ENCODE measurements at places on chromosomes 7 and 10. TPM values are rescaled to one million over a fixed set of nuclear protein-coding genes. Genes with fewer than 3 reads are reported as not detected.

The TET1 gene
- 0.68 TPM for total RNA-seq

DNA sequence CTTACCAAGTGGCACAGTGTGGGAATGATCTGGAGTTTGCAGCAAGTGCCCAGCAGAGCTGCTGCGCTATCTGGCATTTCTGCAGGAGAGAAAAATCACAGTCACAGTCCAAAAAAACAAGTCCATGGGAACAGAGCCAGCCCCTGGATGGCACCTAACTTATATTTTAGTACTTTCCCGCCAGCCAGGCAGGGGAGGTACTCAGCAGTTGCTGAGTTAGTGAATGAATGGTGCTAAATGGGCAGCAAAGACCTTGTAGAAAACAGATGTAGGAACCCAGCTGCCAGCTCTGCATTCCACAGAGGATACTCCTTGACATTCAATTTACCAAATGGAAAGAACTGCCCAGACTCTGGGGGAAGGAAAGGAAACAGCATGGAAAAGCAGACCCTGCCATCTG, 54.5 kb downstream of the GSDME start:
- no peak for DNase-seq
- no peak overlapping the region for H3K4me3 ChIP-seq
- no peaks in the 10 kb centered on the region for H3K4me1 ChIP-seq
- H3K36me3 ChIP-seq: no peaks in the 10 kb centered on the region
- no peaks in the 10 kb centered on the region for H3K27me3 ChIP-seq
- no peak overlapping the region for H3K27ac ChIP-seq

The EBLN1 gene
- total RNA-seq: not detected

DNA sequence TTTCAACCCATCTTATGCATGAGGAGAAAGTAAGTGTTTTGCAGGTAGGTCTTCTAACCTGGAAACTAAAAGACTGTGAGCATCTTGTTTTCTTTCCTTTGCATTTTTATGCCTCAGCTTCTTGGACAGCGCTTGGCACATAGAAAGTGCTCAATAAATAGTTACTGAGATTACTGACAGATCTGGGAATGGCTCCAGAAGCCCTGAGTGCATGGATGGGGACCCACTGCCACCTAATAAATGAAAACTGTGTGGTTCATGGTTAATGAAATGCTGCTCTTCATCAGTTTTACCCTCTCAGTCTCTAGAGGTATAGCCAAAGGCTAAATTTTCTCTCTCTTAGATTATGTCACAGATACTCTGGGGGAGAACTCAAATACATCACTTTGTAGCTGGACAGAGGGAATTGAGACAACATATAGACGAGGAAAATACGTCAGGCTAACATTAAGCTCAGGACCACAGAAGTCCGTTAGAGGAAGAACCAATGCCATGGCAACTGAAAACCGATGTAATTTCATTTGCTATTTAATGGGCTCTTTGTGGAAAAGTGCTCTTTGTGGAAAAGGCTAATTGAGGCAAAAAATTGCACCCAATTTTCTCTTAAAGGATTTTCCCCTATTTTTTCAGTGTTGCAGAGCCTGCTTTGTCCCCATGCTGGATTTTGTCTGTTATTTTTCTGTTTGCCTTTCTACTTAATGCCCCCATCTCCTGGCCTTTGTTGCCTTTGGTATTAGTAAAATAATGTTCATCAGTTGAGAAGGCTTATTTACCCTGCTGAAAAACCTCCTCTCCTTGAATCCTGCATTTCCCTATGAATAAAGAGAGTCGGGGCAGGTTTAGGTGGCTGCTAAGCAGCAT, 17.8 kb downstream of the ASB4 start:
- H3K36me3 ChIP-seq: no peaks in the 10 kb centered on the region
- no peaks in the 10 kb centered on the region for H3K27me3 ChIP-seq
- no peaks in the 10 kb centered on the region for H3K4me1 ChIP-seq
- H3K27ac ChIP-seq: no peak overlapping the region
- no peak overlapping the region for H3K4me3 ChIP-seq

GRCh38 chr7:20075992-20076820, 141.0 kb downstream of the MACC1 start:
- DNase-seq: no peak
- no peaks in the 10 kb centered on the region for H3K36me3 ChIP-seq
- H3K27me3 ChIP-seq: no peaks in the 10 kb centered on the region
- H3K4me1 ChIP-seq: no peaks in the 10 kb centered on the region

DNA sequence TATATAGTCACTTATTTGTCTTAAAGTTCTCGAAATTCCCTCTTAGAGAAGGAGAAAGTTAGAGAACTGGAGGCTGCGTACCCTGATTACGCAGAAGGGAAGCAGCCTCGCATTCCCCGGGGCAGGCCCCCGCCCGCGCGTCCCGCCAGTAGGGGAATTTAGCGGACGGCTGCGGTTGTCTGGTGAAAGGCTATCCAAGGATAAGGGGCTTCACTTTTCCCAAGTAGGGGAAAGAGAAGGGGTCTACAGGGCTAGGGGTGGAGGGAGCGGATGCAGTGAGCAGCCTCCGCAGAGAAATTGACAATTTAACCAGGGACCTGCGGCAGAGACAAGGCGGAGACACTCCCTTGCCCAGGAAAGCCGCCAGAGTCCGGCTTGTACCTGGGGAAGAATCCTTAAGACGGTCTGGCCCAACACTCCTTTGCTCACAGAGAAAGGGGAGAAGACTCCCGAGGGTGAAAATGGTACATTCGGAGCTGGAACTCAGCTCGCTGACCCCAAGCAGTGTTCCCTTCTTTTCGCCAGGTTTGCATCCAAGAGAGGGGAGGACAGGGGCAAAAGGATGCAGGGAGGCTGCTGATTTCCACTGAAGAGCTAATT, 994 bp upstream of the MAGI2 start:
- peak; percentile 50 for DNase-seq
- H3K4me1 ChIP-seq: peaks cover 13% of the 10 kb centered on the region
- peak overlapping the region; percentile 84 for H3K27ac ChIP-seq

GRCh38 chr10:114626841-114627240, 31.2 kb downstream of the ABLIM1 start:
- H3K27me3 ChIP-seq: no peaks in the 10 kb centered on the region
- H3K27ac ChIP-seq: no peak overlapping the region
- no peaks in the 10 kb centered on the region for H3K36me3 ChIP-seq
- no peak for DNase-seq
- H3K4me3 ChIP-seq: no peak overlapping the region

DNA sequence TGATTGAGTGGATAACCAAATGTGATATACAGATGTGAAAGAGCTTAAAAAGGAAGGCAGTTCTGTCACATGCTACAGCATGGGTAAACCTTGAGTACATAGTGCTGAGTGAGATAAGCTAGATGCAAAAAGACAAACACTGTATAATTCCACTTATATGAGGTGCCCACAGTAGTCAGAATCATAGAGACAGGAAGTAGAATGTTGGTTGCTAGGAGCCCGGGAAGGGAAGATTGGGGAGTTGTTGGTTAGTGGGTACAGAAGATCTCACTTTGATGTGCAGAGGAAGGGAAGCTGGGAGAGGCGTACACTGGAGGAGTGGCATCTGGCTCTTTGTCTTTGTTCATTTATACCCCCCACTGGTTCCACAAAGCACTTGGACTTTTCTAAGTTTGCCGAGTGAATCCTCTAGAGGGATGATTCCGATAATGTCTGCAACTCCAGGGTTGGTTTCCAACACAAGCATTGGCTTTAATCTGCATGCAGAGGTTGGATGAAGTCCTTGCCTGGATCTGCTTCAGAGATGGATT, 39.5 kb downstream of the TSPAN14 start:
- no peaks in the 10 kb centered on the region for H3K36me3 ChIP-seq
- no peaks in the 10 kb centered on the region for H3K27me3 ChIP-seq
- H3K4me3 ChIP-seq: no peak overlapping the region
- peaks cover 11% of the 10 kb centered on the region for H3K4me1 ChIP-seq

DNA sequence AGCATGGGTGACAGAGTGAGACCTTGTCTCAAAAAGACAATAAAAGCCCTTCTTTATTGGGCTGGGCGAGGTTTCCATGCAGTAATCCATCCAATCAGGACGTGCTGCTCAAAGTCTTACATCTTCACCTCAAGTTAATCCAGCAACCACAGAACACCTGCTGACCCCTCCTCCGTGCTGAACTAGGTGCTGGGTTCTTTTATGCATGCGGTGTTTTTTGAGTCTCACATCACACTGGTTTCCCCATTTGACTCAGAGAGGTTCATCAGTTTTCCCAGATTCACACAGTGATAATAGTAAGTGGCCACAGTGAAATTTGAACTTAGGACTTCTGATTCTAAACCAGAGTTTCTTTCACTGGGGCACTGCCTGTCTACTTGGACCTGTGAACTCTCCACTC, 58.3 kb upstream of the GTF2I start:
- H3K4me3 ChIP-seq: no peak overlapping the region
- H3K27ac ChIP-seq: no peak overlapping the region
- no peaks in the 10 kb centered on the region for H3K36me3 ChIP-seq
- no peak for DNase-seq
- H3K27me3 ChIP-seq: no peaks in the 10 kb centered on the region
- H3K4me1 ChIP-seq: no peaks in the 10 kb centered on the region

The MMD2 gene
- total RNA-seq: not detected

DNA sequence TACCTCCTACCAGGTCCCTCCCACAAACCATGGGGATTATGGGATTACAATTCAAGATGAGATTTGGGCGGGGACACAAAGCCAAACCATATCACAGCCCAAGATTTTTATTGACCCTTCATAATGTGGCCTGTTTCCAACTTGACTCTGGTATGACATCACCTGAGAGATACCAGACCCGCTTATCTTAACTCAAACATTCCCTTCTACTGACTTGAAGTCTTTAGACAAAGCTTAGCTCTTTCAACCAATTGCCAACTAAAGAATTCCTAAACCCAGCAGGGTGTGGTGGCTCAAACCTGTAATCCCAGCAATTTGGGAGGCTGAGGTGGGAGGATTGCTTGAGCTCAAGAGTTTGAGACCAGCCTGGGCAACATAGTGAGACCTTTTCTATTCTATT, 67.9 kb downstream of the CLRN3 start:
- no peaks in the 10 kb centered on the region for H3K27me3 ChIP-seq
- DNase-seq: no peak
- H3K36me3 ChIP-seq: no peaks in the 10 kb centered on the region
- H3K4me1 ChIP-seq: no peaks in the 10 kb centered on the region

DNA sequence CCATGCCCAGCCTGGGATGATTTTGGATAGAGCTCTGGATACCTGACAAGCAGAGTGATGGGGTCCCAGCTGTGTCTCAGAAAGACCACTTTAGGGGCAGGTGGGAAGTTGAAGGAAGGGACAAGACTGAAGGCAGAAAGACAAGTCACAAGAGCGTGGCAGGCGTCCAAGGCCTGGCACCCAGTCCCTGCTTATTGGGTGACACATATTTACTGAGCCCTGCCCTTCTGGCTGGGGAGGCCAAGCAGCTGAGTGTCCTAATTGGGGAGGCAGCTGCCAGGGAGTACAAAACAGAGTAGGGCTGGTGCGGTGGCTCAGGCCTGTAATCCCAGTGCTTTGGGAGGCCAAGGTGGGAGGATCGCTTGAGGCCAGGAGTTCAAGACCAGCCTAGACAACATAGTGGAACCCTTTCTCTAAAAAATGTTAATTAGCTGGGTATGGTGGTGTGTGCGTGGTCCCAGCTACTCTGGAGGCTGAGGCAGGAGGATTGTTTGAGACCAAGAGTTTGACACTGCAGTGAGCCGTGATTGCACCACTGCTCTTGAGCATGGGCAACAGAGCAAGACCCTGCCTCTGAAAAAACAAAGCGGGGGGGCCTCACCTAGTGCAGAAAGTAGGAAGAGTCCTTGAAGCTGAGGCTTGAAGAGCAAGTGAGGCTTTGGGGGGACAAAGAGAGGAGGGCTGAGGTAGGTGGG, 53.0 kb upstream of the GTF2I start:
- DNase-seq: peak; percentile 56
- H3K27me3 ChIP-seq: no peaks in the 10 kb centered on the region
- no peaks in the 10 kb centered on the region for H3K36me3 ChIP-seq
- H3K4me1 ChIP-seq: no peaks in the 10 kb centered on the region
- no peak overlapping the region for H3K4me3 ChIP-seq
- H3K27ac ChIP-seq: no peak overlapping the region

DNA sequence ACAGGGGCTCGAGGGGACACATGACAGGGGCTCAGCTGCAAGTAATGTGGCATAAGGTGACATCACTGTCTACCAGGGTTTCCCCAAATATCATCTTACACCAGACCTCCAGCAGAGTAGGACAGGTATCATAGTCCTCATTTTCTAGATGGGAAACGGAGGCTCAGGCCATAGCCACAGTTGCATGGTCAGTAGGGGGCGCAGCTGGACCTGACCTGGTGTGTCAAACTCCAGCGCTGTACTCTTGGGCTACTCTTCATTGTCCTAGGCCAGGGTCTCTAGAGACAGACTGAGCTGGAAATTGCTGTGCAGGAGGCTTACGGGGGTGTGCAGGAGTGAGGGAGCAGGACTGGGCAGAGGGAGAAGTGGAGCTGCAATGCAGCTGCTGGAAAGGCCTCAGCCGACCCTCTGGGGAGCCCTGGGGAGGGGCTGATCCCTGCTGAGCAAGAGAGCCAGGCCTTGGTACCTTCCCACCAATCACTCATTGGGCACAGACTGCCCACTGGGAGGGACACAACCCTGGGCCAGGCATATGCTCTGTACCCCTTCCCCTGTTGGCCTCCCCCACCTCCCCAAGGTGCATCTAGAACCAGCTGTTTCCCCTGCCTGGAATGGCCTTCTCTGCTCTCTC, 89.9 kb downstream of the CDH23 start:
- H3K4me3 ChIP-seq: no peak overlapping the region
- no peaks in the 10 kb centered on the region for H3K4me1 ChIP-seq
- no peaks in the 10 kb centered on the region for H3K27me3 ChIP-seq
- peak; percentile 72 for DNase-seq
- no peak overlapping the region for H3K27ac ChIP-seq

The ZPBP gene
- not detected for total RNA-seq

The CDC14C gene
- not detected for total RNA-seq

DNA sequence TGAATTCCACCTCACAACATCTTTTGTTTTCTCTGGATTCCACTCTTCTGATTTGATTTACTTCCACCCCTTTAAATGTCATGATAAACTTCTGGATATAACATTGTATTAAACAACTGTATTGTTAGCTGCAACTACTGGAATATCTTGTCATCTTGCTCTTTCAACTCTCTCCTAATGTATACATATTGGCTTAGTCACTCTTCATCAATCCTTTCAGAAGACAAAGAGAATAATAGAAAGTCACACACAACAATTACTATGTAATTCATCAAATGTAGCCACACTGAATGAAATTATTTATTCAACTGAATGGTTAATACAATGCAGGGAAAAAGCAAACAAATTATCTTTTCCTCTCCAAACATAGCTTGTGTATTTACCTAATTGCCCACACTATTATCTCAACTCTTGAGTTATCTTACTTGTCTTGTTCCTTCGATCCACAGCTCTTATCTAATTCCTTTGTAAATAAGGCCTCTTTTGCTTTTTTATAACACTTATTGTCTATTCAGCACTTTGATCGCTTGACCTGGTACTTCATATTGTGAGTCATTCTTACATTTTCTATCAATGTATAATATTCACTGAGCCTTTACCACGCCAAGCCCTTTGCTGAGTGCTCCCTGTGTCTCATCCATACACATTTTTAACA, 16.7 kb downstream of the SEMA3A start:
- H3K36me3 ChIP-seq: no peaks in the 10 kb centered on the region

The DNAAF5 gene
- total RNA-seq: 10.0 TPM

The SGMS1 gene
- total RNA-seq: 49.8 TPM

The SEC61A2 gene
- total RNA-seq: 5.8 TPM

The GPC2 gene
- total RNA-seq: not detected

The PRPS1L1 gene
- not detected for total RNA-seq
